ENCODE measurements at places on chromosomes 6 and 20.

- no peak for DNase-seq
Observed at GRCh38 chr6:87925373-87926060, 122.1 kb upstream of the SPACA1 start.

DNA sequence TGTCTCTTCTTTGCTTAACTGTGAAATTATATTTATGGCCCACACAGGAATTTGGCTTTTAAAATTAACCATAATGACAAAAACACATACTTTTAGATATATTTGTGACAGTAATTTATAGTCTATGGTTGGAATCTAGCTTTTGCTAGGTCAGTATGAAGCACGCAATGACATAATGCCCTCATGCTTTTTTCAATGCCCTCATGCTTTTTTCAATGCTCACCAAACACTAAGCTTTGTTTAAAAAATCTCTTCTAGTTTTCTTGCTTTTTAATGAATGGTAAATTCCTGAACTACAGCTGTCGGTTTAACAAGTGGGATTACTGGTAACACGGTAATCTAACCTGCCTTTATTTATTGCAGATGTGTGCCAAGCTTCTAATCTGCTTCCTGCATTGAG lies 12.7 kb downstream of the CCN6 start:
- no peak for DNase-seq

DNA sequence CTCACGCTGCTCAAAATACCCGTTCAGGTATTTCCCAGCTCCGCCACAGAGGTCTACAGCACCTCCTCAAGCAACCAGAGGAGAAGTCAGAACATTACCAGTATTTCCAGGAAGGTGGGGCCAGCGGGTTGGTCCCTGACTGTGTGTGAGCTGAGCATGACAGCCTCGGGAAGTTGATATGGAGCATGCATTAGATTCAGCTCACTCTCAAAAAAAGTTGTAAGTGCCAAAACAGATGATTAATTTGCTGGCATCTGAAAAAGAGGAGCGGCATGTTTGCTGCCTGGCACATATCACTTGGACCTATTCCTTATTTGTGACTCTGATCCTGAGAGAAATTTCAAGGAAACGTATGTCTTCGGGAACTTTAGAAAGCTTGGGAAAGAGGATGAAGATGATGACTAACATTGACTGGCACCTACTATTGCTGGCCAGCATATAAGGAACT lies 32.3 kb downstream of the ELOVL2 start:
- no peak for DNase-seq

DNA sequence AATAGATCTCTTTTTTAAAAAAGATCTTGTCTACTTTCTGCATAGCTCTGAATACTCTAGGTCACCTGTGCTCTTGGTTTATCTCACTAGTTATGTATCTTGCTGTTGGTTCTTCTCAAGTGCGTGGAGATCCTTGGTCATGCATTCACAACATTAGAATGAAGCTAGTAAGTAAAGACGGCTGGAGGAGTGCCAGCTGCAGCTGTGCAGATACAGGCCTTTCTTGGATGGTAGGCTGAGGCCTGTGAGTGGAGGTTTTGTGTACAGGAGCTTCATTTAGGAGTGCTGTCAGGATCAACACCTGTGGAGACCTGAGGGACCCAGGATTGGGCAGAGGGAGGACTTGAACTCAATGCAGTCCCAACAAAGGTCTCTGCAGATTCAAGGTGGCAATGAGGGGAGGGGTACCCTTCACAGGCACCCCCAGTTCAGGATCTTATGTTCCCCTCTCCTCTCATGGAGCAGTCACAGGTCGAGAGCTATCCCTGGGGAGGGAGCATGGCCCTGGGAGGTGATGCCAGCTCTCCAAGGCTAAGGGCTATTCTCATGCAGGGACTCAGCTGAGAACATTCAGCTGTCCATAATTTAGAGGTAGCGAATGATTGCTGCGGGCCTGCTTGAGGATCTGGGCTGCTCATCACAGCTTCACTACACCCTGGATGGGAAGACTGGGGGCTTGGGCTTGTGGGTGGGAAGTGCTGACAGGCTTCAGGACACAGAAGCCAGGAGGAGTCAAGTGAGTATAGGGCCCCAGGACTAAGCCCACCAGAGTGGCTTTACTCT lies 98.9 kb upstream of the ENPP5 start:
- DNase-seq: no peak

GRCh38 chr20:64100566-64100888 lies 6.8 kb downstream of the NPBWR2 start:
- no peak for DNase-seq

- DNase-seq: no peak
Observed at GRCh38 chr6:3634280-3634816, 117.2 kb downstream of the PXDC1 start.

DNA sequence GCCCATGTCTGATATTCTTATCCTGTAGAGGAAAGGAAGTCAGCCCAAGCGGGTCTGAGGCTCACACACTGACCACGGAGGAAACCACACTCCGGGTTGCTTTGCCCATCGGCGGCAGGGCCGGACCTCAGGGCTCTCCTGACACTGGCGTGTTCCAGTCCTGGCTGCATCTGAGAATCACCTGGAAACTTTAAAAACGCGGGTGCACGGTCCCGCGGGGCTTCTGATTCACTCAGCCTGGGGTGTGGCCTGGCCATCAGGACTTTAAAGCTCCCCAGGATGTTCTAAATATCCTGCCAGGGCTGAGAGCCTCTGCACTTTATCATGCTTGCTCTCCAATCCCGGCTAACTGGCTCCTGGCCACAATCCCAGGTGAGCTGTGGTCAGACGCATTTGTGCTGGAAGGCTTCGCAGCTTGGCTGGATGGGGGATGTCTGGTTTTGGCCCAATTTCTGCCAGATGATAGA lies 47.7 kb upstream of the DACT2 start:
- DNase-seq: no peak

- no peak for DNase-seq
Observed at GRCh38 chr6:142912125-142912524, 32.9 kb downstream of the HIVEP2 start.

DNA sequence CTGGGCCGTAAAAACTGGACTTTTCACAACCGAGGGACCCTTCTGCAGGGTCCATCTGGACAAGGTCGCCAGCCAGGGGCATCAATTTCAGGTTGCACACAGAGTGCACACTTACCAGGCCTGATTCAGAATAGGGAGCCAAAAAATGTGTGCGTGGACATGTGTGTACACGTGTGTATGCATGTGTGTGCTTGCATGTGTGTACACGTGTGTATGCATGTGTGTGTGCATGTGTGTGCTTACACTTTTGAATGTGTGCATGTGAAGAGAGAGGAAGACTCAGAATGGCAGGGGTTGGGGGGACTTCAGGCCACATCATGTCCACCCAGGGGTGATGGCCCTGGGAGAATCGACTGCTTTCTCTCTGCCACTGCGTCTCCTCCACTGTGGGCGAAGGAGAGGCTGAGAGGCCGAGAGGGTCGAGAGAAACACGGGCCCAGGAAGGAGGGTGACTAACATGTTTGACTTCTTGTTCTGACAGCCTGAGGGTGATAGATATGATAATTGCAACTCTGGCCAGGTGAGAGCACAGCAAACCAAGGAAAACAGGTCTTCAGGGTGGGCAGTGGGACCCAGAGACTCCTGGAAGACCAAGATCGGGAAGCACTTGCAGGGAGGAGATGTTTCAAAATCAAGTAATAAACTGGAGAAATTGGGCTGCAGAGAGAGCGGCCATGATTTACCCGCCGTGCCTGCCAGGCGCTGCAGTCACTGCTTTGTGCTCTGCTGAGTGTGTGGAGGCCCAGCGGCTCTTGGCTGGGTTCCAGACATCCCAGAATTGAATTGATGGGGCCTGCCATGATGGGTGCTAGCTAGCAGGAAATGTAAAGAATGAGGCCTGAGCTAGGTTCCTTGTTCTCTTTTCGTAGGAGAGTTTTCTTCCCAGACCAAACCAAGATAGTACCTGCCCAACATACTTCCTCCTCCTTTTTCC lies 310.8 kb downstream of the QKI start:
- no peak for DNase-seq

DNA sequence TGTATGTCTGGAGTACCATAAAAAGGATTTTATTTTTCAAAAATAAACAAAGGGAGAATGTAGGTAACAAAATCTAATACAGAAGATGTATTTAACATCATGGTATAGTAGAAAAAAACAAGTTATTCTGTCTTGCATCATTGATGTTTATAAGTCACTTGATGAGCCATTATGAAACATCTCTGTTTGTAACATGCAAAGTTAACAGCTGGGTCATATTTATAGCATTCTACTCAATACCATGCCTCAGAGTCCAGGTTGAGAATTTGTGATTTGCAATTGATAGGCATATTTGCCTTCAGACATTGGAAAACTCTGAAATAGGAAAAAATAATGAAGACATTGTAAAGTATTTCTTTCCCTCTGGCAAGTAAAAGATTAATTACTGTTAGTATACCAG lies 52.3 kb upstream of the IL20RA start:
- no peak for DNase-seq

- no peak for DNase-seq
Observed at GRCh38 chr6:37620519-37620918, 77.2 kb downstream of the MDGA1 start.

- no peak for DNase-seq
Observed at GRCh38 chr6:99426451-99426757, 1.3 kb upstream of the PNISR start.

DNA sequence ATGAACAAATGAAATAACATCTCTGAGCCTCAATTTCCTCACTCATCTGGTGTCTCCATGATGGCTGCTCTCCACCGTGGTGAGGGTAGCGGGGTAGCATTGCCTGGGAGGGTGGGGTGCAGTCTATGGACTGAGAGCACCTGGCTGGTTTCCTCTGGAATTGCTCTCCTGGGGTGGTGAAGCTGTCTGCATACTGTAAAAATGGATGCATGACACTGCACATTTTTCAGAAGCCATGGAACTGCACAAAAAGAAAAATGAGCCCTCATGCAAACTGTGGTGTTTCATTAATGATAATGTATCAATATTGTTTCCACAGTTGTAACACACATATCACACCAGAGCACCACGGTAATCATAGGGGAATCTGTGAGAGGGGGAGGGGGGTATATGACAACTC lies 12.1 kb upstream of the ITPR3 start:
- no peak for DNase-seq

DNA sequence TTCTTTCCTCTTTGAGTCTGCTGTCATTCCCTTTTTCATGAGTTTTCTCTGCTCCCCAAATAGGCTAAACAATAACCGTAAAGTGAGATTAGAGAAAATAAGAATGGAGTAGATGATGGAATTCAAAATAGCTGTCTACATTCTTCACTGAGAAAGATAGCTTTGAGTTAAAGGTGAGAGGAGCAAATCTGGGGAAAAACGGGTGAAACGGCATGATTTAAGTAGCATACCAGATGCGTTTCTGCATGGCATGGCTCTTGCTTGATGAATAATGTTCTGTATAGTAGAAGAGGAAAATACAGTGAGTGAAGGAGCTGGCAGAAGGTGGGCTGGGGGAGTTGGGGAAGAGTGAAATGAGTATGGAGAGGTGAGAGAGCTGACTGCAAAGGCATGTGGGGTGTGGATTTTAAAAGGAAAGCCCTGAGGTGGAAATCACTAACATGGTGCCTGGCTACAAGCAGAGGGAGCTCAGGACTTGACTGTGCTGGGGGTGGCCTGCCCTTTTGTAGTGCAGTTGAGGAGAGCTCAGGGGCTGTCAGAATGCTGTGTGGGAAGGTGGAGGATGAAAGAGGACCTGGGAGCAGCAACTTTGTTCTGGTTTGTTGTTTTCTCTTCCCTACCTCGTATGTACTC lies 8.8 kb downstream of the BICRAL start:
- DNase-seq: no peak

DNA sequence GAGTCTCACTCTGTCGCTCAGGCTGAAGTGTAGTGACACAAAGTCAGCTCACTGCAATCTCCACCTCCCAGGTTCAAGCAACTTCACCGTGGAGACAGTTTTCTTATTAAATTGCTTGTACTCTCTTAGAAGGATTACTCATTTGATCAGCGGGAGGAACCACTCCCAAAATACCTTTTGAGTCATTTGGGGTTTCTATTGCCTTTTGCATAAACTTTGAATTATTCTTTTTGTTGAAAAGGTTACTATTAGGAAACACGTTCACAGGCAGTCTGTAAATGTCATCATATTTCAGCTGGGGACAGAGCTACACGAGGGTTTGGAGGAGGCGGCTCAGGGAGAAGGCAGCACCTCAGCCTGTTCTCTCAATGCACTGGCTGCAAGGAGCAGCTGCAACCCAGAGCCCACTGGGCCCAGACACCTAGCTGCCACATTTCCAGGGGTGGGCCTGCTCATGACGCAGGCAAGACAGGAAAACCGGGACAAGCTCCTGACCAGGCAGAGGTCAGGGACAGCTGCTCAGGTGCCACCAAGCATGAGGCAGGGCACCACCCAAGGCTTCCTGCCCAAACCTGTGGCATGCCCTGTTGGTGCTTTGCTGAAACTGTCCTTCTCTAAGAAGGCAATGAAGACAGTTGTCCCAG lies 205.9 kb downstream of the BMP7 start:
- no peak for DNase-seq

GRCh38 chr6:169953686-169954085 lies 202.3 kb downstream of the ERMARD start:
- DNase-seq: no peak

DNA sequence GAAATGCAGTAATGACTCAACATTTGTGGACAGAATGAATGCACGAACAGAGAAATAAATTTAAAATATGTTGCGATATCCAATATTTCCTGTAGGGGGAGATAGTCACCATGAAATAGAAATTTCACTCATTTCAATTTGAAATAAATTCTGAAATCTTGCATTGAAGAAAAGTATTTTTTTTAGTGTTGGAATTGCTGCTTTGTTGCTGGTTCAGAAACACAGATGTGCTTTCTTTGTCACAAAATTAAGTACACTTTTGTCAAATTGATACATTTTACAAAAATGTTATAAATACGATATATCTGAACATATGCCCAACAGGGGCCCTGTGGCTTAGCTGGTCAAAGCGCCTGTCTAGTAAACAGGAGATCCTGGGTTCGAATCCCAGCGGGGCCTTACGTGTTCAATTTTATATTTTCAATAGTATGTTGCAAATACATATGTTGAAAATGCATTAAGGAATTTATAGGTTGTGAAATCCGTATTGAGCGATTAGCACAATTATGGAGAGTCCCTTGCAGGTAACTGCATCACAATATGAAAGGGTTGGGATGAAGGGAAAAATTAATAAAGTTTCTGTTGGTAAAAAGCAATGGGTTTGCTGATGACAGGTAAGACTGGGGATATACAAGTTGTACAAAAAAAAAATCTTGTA lies 85.4 kb upstream of the PRSS16 start:
- no peak for DNase-seq

DNA sequence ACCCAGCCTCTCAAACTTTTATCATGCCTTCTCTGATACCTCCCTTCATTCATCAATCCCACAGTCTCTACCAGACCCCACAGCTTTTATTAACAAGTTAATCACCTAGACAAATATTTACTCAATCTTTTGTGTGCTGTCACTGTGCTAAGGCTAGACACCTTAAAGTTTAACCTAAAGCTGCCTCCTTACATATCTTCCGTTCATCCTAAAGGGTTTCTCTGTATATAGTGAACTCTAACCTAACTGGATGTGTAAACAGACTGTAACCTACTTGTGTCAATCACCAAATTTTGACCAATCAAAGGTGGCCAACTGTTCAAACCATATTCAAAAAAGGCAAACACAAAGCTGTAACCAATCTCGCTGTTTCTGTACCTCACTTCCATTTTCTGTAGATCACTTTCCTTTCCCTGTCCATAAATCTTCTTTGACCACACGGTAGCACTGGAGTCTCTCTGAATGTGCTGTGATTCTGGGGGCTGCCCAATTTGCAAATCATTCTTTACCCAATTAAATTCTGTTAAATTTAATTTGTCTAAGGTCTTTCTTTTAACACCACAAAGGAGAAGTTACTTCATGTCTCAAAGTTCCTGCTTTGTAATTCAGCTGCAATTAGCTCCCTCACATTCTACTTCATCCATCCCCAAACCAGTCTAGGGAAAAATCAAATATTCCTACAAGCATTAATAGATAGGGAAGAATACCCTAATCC lies 72.5 kb downstream of the ARHGAP18 start:
- DNase-seq: no peak
